ENCODE measurements at places on chromosomes 13 and 19. TPM values are rescaled to one million over a fixed set of nuclear protein-coding genes. Genes with fewer than 3 reads are reported as not detected.

The ZNF486 gene
- 1.7 TPM for total RNA-seq

The PRTN3 gene
- total RNA-seq = not detected

The WDR87 gene
- not detected for total RNA-seq

The MYO1F gene
- 8.0 TPM for total RNA-seq

The IGFL1 gene
- total RNA-seq = not detected

The S1PR4 gene
- total RNA-seq = 1.0 TPM

The CYP4F2 gene
- total RNA-seq = not detected

The RYR1 gene
- total RNA-seq = 1.1 TPM

The OR7C1 gene
- total RNA-seq = not detected

The OCEL1 gene
- 28.0 TPM for total RNA-seq

The PRODH2 gene
- total RNA-seq = not detected

The CEACAM16 gene
- not detected for total RNA-seq

The VMAC gene
- 2.2 TPM for total RNA-seq

The FGF21 gene
- not detected for total RNA-seq

The FUT6 gene
- total RNA-seq = not detected

The MUC16 gene
- total RNA-seq = 0.94 TPM

The KIR2DL1 gene
- not detected for total RNA-seq

The IGFL2 gene
- total RNA-seq = not detected

The FAM124A gene
- total RNA-seq = 14.9 TPM

The GARIN5A gene
- total RNA-seq = 1.2 TPM

The TRIP10 gene
- total RNA-seq = 151 TPM

The LRRC63 gene
- total RNA-seq = 0.17 TPM

The PBX4 gene
- 0.42 TPM for total RNA-seq

The NXNL1 gene
- total RNA-seq = not detected

The KLHL1 gene
- total RNA-seq = not detected

The SYT3 gene
- total RNA-seq = 0.15 TPM

The TPTE2 gene
- total RNA-seq = not detected

The PNMA8A gene
- total RNA-seq = 9.4 TPM

The ZNF829 gene
- total RNA-seq = 2.8 TPM

The ADGRE3 gene
- total RNA-seq = not detected

The ZNF324B gene
- total RNA-seq = 3.7 TPM

The TNPO2 gene
- 36.0 TPM for total RNA-seq

The CGB5 gene
- not detected for total RNA-seq

The GJB2 gene
- total RNA-seq = 0.42 TPM

The ADGRE2 gene
- total RNA-seq = 0.72 TPM

The RAB3A gene
- total RNA-seq = 35.5 TPM

The SELENOV gene
- total RNA-seq = not detected

The ZSCAN1 gene
- total RNA-seq = not detected

The PEG3 gene
- 7.5 TPM for total RNA-seq

The NCCRP1 gene
- total RNA-seq = not detected

The NAXD gene
- 30.1 TPM for total RNA-seq

The FFAR2 gene
- 0.27 TPM for total RNA-seq

The ACP5 gene
- 2.5 TPM for total RNA-seq

The ZNF541 gene
- total RNA-seq = 0.47 TPM

The IGSF23 gene
- not detected for total RNA-seq
